ENCODE measurements at places on chromosomes 3 and 15.

- DNase-seq = no peak
Observed at GRCh38 chr3:51779137-51779536, at the start of gene IQCF6. Gene IQCF6, minus strand, starts transcription at chr3:51779237. Its CDS starts 13 bp downstream, at chr3:51779224.

DNA sequence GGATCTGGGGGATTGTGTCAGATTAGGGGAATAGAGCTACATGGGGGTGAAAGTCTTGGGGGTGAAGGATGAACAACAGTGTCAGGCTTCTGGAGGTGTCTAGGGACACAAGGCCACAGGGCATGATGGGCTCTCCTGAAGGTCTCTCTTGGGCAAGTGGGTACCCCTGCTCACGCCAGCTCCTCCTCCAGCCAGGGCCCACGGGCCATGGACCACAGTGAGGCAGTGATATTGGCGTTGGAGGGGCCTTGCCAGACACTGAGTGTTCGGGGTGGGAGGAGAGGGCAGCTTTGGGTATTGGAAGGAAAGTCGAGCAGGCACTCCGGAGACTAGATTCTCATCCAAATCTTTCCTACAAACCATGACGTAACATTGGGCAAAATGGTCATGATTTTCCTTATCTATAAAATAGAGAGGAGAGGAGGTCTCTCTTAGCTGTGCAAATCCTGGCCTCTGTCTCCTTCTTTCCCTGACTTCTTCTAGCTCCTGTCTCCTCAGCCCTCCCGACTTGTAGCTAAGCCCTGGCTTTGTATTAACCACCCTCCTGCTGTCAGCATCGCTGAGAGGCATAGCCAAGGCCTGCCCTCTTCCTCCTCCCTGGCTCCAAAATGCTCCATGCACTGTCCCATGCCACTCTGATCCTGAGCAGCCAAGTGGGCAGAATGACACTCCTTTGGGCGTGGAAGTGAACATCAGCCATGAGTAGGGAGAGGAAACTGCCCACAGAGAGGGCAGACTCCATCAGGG is 24.0 kb upstream of the SRP14 start:
- no peak for DNase-seq

DNA sequence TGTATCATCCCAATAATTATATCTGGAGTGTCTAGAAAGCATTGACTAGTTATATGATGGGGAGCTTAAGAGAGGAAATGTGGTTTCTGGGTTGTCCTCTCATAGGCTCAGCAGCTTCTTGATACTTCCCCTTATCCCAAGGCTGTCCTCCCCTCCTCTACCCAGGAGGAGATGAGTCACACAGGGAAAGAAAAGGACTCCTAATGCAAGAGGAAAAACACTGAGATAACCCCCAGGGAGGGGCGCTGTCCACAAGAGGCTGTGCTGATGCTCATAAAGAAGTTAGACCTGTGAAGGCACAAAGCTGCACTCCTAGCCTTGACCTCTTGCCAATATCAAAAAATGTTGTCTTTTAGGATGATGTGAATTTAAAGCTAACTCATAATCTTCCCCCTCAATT is 28.8 kb upstream of the GYG1 start:
- DNase-seq = peak; percentile 79

DNA sequence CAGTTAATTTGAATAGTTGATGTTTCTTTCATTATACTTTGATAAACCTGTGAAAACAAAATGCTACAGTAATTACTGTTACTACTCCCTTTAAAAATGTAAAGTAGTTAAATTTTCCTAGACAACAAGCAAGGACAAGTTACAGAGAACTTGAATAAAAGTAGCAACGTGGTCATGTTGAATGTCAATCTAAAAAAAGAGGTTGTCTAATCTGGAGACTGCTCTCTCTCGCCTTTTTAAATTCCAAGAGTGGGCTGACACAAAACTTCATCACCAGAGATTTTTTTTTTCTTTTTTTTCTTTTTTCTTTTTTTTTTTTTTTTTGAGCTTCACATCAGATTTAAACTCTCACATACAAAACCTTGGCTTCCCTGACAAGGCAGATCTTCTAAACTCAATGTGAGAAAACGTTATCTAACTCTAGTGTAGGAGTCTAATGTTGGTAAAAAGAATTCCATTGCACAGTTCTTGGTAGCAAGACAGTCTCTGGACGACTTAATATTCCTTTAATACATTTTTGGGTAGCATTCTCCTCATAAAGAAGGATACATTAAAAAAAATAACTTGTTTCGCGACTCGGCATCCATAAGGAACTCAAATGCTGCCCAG is 4.1 kb downstream of the FOXP1 start:
- DNase-seq = no peak

GRCh38 chr3:128328546-128329458 is 137.9 kb downstream of the DNAJB8 start:
- DNase-seq = no peak

- DNase-seq = no peak
Observed at GRCh38 chr3:45777111-45777745, 19.1 kb downstream of the SLC6A20 start.

DNA sequence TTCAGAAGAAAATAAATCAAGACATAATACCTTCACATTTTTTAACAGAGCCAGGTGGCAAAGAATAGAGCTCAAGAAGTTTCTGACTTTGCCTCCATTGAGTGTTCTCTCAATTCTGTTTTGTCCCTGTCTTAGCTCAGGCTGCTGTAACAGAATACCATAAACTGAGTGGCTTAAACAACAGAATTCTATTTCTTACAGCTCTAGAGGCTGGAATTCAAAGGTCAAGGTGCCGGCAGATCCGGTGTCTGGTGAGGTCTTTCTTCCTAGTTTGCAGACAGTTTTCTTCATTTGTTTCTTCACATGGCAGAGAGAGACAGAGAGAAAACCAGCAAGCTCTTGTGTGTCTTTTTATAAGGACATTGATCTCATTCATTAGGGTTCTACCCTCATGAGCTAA is 25.6 kb downstream of the IQCH start:
- no peak for DNase-seq

- no peak for DNase-seq
Observed at GRCh38 chr3:60290122-60290492, 961.1 kb downstream of the FHIT start.

- no peak for DNase-seq
Observed at GRCh38 chr15:38553071-38553470, 11.5 kb downstream of the RASGRP1 start.

DNA sequence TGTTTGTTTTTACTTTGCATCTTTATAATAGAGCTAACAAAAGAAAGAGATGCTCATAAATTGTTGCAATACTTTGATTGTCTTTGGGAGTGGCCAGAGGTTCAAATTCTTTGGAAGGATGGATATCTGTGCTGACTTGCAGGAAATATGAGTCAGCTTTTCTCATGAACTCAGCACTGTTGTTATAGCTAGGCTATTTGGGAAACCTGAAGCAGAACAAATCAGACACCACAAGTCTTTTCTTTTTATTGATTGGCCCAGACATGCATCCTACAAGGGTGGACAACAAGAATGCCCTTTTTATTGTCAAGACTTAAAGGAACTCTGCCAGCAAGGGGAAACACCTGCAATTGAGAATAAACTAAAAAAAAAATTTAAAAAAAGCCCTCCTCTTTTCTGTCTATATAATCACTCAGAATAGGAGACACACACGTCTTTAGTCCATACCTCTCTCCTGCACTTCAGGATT is 4.6 kb upstream of the DENND4A start:
- peak; percentile 50 for DNase-seq

- DNase-seq = peak; percentile 67
Observed at GRCh38 chr3:124928333-124929202, 6.0 kb downstream of the MUC13 start.

- DNase-seq = no peak
Observed at GRCh38 chr3:15220661-15221060, 14.6 kb downstream of the CAPN7 start.

DNA sequence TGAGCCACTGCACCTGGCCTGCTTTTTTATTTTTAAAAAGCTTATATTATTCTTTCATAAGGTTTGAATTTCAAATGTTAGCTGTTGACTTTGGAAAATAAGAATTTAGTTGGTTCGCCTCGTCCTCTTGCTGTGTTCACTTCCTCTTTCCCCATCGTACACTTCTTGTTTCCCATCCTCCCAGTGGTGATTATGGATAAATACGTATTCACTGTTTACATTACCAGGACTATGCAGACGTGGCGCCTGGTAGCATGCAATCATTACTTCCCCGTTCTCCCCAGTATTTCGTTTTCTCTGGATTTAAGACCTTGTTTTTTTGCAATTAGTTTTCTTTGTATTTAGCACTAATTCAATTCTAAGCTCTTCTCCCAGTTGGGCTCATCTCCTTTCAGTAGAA is 70.1 kb downstream of the LMLN start:
- no peak for DNase-seq

GRCh38 chr3:154473769-154474168 is 43.8 kb upstream of the GPR149 start:
- DNase-seq = no peak

- no peak for DNase-seq
Observed at GRCh38 chr3:69579306-69580041, 159.8 kb upstream of the MITF start.

DNA sequence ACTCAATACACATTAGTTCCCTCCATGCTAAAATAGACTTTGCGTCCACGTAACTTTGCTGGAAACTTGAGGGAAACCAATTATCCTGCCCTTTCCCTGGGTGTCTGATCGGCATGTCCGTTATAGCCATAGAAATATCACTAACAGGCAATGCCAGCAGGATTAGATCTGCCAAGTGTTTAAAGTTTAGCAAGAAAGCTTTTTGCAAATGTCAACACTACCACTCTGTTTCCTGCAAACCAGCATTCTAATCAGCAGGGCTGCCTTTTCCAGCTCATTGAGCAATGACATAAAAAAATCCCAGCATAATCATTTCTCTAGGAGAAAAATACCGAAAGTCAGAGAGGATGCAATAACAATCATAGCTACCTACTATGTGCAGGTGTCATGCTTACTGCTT is 60.9 kb downstream of the NOX5 start:
- no peak for DNase-seq

DNA sequence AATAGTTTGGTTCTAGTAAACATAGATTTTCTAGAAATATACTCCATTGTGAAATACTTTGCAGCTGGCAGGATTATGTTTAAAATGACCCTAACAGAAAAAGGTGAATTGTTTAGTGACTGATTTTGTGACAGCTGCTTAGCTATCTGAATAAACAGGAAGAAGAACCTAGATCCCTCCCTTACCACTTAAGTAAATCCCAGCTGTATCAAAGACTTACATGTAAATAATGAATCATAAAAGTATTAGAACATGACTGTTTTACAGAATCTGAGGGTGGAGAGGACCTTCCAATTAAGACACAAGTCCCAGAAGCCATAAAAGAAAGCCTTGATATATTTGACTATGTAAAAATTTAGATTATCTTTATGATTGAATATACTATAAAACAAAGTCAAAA is 15.9 kb downstream of the SLC49A4 start:
- no peak for DNase-seq

DNA sequence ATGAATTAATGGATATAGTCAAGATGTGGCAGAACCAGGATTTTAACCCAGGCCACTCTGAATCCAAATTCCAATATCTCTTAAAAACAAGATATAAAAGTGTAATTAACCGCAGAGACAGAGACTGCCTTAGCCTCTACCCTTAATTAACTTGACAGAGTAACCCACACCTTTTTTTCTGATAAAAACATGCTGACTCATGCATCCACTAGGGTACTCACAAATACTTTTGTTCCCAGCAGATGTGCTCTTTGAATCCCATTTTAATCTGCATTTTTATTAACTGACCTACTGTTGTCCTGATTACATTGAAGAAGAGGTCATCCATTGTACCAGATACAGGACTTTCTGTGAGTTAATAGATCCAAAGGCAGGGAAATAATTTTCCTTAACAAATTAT is 278.3 kb downstream of the CHL1 start:
- no peak for DNase-seq

DNA sequence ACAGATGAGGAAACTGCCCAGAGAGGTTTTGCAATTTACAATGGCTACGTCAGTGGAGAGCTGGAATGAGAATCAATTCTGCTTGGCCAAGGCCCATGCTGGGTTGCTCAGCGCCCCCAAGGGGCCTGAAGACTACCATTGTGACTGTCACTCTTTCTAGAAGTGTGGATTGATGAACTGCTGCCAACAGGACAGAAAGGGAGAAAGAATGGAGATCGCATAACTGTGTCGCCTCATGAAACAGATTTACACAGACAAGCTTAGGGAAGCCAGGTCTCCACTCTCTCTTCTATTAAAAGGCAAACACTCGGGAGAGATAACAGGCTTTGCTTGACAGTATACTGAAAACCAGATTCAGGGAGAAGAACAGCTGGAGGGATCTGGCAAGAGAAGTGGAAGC is 160.0 kb downstream of the STT3B start:
- DNase-seq = no peak

GRCh38 chr3:136250903-136251460 is 842 bp downstream of the PCCB start:
- DNase-seq = peak; percentile 65

- no peak for DNase-seq
Observed at GRCh38 chr3:3821777-3822176, 22.5 kb downstream of the LRRN1 start.

DNA sequence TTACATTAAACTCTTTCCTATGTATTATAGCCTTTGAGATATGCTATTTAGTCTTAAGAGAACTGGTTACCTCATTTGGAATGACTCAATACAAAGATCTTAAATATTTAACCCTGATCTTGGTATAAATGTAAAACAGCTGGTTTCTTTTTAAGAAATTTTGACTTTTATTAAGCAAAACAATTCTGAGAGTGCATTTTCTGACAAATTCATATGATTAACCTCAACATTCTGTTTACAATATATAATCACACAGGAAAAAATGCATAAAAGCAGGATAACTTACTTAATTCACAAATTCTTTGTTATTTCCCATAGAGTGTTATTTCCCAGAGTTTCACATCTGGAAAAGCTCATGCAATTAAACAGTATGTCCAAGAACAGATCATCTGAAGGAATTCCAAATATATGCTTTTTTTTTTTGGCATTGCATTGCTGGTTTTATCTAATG is 400.4 kb upstream of the THBS1 start:
- no peak for DNase-seq

- DNase-seq = peak; percentile 72
Observed at GRCh38 chr3:172194702-172195406, 155.5 kb downstream of the FNDC3B start.

DNA sequence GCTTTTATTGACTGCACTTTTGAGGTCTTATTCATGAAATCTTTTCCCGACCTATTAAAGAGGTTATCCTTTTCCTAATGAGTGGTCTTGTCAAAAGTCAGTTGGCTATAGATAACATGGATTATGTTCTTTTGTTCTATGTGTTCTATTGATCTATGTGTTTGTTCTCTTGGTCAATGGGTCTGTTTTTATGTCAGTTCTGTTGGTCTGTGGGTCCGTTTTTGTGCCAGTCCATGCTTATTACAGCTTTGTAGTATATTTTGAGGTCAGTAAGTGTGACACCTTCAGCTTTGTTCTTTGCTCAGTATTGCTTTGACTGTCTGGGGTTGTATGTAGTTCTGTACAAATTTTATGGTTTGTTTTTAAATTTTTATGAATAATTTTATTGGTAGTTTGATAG is 7.8 kb downstream of the TFG start:
- DNase-seq = no peak

GRCh38 chr3:101854608-101855304 is 5.4 kb downstream of the NFKBIZ start:
- no peak for DNase-seq

GRCh38 chr15:58410353-58410752 is 21.4 kb upstream of the LIPC start:
- DNase-seq = peak; percentile 65
